ENCODE measurements at places on chromosomes 11 and 22. TPM values are rescaled to one million over a fixed set of nuclear protein-coding genes. Genes with fewer than 3 reads are reported as not detected.

RFPL3 gene
- not detected for total RNA-seq

ACTN3 gene
- not detected for total RNA-seq

RAB30 gene
- total RNA-seq, result 8.7 TPM

KCNJ1 gene
- total RNA-seq, result 1.3 TPM

ANKK1 gene
- 0.21 TPM for total RNA-seq

WNT7B gene
- 16.4 TPM for total RNA-seq

CHCHD10 gene
- 13.9 TPM for total RNA-seq

CASP5 gene
- total RNA-seq, result not detected

LAYN gene
- 6.3 TPM for total RNA-seq

GUCD1 gene
- total RNA-seq, result 74.9 TPM

ADM gene
- 52.8 TPM for total RNA-seq

MUC5AC gene
- not detected for total RNA-seq

CASP12 gene
- 2.5 TPM for total RNA-seq

FLRT1 gene
- 0.06 TPM for total RNA-seq

CREB3L1 gene
- total RNA-seq, result 0.13 TPM

NUDT22 gene
- total RNA-seq, result 44.0 TPM

HPX gene
- total RNA-seq, result not detected

Data from esophagus squamous epithelium (tissue), 5 donors.